ENCODE measurements at places on chromosomes 12 and 14. TPM values are rescaled to one million over a fixed set of nuclear protein-coding genes. Genes with fewer than 3 reads are reported as not detected.

Gene ABCD2
- not detected for total RNA-seq

Gene GPD1
- total RNA-seq = 0.04 TPM

Gene PPP4R4
- 0.68 TPM for total RNA-seq

DNA sequence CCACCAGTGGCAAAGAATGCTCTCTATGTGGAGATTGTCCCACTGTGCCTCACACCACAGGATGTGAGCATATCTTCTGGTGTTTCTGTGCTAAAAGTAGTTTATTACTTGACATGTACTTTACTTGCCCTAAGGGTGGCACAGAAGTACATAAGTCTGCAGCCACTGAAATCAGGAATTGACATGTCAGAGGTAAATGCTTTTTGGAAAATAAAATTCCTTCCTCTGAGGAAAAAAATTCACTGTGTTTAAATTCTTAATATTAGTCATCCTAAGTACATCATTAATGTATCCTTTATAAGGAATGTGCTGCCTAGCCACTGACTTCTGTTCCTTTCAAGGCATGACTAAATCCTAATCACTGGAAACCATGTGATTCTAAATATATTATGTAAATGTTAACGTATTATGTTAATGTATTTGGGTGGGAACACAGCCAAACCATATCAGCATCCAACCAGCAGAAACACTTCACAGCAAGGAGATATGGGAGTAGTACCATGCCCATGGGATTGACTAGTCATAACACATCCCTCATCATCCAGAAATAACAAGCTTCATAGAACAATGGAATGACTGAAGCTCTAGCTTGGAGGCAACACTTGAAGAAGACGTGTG is 239.7 kb upstream of the PPFIA2 start:
- no peak for DNase-seq

DNA sequence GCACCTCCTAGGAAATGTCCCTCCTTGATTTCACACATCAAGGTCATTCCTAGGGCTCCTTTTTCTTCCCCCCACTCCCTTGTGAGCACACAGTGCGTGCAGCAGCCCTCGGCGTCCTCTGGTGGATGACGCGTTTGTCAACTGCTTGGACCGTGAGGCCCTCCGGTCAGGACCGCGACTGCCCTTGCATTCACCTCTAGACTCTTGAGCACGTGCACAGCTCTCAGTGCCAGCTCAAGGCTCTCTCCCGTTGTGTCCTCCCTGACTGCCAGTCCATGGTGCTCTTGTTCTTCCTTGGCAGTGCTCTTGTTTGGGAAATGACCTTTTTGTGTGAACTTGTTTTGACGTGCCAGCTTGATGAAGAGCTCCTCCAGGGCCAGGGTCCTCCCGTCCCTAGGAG is 67.9 kb downstream of the TSPAN9 start:
- no peak for DNase-seq

- DNase-seq = no peak
These were observed 47.2 kb downstream of the FGD4 start for GRCh38 chr12:32446316-32447119.
